ENCODE measurements at places on chromosomes 7 and 10.

GRCh38 chr7:107315716-107316220 lies 147.0 kb downstream of the HBP1 start:
- no peak for DNase-seq

- DNase-seq = no peak
Observed at GRCh38 chr10:20110125-20111100, 294.2 kb downstream of the PLXDC2 start.

- peak; percentile 82 for DNase-seq
Observed at GRCh38 chr10:26437637-26438461, at the start of gene APBB1IP. APBB1IP (plus strand) TSS chr10:26438341; CDS start chr10:26492327, 53,986 bp downstream.

GRCh38 chr10:113161066-113161465 lies 211.0 kb downstream of the TCF7L2 start:
- no peak for DNase-seq

DNA sequence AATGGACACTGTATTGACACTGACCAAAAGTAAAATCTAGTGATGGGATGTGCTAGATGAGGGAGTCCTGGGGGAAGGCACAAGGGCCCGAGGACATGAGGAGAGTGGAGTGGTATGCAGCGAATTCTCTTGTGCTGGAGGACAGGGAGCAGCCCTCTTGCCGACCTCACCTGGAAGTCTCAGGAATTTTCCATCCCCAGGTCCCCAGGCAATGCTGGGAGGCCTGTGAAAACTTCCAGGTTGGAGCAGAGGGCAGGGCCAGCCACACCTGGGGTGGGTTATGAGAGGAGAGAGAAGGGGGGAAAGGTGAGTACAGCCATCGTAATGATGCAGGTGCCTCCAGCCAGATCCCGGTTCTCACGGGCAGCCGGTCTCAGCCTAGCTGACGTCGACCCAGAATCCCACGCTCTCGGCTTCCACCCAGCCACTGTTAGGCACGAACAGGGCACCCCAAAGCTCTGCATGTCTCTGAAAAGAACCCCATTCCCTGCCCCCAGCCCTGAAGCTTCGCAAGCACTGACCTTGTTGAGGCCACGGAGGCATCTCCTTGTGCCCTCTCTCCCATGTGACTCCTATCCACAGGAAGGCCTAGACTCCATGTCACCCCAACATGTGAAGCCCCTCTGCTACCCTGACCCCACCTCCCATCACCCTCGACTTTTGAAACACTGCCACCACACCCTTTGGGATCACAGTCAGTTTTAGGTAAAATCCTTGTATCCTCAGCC lies 239.7 kb upstream of the MYO3A start:
- no peak for DNase-seq

- no peak for DNase-seq
Observed at GRCh38 chr7:12056977-12057376, 154.1 kb upstream of the TMEM106B start.

DNA sequence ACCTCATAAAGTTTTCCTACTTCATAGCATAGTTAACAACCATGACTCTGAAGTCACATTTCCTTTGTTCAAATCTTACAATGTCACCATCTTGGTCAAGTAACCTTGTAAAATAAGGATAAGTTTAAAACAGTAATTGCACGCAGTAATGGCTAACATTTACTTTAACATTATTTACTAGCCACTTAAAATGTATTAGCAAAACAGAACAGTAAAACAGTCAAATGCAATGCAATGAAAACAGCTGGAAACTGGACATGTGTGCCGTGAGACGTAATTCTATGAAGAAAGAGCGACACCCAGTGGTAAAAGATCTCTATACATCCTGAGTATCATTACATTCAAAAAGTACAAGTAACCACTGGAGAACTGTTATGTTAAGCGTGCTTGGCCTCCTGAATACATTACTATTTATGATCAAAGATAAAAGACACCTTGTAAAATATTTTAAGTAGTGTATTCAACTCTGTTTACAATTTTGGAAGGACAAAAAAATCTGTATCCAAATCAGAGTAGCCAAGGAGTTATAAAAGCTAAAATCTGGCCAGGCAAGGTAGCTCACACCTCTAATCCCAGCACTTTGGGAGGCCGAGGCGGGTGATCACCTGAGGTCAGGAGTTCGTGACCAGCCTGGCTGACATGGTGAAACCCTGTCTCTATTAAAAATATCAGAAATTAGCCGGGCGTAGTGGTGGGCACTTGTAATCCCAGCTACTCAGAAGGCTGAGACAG lies 27.2 kb downstream of the ATE1 start:
- peak; percentile 48 for DNase-seq

GRCh38 chr7:55491346-55491745 lies 81.0 kb downstream of the VOPP1 start:
- DNase-seq = no peak

DNA sequence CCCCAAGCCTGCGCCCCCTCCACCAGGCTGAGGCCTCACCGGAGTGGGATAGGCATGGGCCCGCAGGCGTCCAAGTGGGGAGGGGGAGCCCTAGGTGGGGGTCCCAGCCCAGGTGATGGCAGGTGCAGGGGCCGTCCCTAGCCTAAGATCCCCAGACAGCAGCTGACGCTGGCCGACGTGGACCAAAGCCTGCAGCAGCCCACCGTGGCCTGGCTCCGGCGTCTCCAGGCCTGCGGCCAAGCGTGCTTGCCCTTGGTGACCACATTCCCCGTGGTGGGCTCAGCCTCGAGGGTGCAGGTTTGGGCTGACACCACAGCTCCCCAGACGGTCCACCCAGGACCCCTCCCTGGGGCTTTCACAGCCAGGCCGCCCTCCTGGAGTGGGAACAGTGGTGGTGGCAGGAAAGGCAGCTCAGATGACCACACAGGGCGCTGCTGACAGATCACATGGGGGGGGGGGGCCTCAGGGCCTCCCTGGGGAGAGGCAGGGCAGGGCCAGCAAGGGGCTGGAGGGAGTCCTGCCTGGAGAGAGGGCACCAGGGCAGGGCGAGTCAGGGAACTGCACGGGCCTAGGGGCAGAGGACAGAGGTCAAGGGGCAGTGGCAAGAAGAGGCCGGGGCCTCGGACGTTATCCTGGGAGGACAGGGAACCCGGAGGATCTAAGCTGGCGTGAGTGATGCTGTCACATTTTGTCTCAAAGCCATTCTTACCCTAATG lies 767 bp upstream of the ADAM8 start:
- DNase-seq = no peak

DNA sequence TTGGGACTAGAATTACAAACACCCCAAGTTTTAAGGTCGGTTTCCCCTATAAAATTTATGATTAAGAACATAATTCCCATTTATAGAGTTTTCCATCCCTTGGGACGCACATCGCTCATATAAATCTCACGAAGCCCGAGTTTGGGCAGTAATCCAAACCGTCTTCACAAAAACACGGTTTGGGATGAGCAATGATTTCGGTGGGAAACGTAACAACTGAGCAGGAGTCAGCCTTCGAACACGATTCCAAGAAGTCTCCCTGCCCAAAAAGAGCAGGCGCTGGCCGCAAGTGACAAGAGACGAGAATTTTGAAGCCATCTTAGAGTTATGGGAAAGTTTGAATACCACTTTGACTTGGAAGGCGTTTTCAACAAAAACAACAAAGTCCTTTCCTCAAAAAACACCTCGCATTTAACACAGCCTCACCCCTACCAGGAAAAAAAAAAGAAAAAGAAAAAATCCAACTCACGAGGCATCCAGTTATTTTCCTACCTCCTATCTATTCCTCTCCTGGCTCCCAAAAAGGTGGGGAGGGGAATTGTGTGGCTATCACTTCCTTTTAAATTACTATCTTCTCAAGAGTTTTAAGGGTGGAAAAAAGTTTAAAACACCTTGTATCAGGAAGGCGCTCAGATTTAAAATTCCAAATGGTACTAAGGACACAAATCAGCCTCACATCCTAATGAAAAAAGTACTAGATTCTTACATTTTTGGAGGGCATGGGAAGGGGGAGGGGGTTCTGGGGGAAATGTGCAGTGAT lies 1.6 kb downstream of the SEPHS1 start:
- peak; percentile 61 for DNase-seq

- DNase-seq = no peak
Observed at GRCh38 chr7:27526611-27527347, 135.9 kb downstream of the HIBADH start.

DNA sequence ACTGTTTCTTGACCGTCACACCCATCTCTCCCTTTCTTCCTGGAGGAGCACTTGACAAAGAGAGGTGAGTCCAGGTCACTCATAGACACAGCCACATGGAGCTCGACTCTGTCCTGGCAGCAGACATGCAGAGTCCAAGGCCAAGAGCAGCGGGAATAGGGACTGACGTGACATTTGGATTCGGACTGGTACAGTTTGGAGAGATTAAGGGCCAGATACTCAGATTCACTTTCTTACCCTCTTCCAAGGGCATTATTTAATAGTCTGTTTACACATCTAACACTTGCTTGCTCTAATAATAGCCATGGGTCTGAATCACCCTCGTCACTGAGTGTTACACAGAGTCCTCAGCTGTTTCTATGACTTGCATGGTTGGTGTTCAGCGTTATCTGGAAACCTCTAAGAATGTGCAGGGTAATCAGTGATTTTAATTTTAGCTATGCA lies 39.2 kb upstream of the OTUD1 start:
- DNase-seq = no peak

GRCh38 chr10:11520892-11521291 lies 90.6 kb downstream of the USP6NL start:
- DNase-seq = no peak

DNA sequence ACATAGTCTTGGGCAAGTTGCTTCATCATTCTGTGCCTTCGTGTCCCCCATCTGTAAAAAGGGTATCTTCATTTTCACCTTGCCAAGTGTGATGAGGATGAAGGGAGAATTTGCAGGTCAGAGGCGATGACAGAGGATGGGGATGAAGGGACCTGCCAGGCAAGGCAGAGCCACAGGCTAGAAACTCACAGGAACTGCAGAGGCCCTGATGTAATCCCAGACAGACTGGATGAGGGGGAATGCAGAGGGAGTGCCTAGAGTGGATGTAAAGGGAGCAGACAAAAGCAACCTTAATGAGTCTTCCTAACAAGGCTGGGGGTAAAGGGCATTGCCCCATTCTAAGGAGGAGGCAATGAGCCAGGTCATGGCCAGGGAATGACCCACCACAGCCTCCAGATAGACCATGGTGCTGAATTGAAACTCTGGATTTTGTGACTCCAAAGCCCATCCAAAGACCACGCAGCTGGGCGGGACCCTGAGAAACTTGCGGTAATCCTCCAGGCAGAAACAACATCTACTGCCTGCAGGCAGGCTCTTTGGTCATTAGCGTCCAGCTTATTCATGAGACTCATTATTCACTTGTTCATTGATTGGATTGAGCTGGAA lies 1.9 kb downstream of the ANTXRL start:
- DNase-seq = no peak

GRCh38 chr10:58892031-58892531 lies 284.4 kb upstream of the PHYHIPL start:
- DNase-seq = no peak

DNA sequence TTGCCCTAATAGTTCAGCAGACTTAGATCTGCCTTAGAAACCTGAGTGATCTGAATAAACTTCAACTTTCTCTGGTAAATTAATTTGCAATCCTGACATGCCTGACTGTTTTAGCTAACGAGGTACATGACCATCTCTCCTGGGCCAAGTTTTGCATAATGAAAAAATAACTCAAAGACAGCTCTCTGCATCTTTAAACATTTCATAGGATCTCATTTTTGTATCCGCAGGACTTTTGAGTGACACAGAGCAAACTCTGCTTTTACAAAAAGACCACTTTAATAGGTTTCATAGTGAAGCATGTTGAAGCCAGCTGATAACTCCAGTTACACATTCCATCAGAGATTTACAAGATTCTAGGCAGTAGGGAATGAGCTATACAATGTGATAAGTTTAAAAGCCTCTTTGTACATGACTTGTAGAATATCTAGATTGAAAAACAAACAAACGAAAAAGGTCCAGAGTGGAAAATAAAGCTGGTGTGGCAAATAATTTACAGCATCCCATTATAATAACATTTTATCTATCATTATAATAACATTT lies 2.1 kb downstream of the PRKG1 start:
- DNase-seq = no peak

DNA sequence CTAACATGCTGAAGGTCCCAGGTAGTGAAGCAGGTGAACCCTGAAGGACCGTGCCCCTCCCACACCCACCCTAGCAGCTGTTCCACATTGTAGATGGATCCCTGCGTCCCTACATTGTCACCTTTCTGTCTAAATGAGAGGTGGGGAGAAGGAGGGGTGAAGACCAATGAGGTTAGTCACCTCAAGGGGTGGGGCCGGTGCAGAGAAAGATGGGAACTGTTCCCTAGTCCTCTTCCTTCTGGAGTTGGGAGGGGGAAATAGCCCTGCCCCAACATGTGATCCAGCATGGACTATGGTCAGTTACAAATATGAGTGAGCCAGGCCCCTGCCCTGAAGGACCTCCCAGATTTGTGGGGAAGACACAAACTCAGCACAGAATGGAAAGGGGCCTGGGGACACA lies 124.5 kb downstream of the LHPP start:
- DNase-seq = no peak

DNA sequence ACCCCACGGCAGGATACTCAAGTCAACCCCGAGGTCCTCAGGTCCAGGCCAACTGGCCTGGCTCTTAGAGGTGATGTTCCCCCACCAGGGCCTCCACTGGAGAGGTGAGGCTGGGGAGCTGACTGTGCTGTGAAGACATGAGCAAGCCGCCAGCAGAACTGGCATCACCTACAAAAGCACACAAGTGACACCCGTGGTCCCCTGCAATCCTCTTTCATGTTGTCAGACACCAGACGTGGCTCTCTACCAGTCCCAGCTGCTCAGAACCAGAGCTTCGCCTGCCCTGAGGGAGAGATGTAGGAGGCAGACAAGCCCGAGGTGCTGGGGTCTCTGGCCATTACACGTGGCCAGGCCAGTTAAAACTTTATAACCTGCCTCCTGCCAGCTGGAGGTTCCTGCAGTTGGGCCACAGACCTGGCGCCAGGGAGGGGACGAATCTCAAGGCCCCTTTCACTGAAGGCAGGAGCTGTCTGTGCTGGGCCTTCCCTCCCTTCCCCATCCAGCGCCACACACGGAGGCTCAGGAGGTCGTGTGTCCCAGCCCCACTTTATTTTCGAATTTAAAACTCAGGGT lies 2.2 kb downstream of the COMTD1 start:
- DNase-seq = no peak

DNA sequence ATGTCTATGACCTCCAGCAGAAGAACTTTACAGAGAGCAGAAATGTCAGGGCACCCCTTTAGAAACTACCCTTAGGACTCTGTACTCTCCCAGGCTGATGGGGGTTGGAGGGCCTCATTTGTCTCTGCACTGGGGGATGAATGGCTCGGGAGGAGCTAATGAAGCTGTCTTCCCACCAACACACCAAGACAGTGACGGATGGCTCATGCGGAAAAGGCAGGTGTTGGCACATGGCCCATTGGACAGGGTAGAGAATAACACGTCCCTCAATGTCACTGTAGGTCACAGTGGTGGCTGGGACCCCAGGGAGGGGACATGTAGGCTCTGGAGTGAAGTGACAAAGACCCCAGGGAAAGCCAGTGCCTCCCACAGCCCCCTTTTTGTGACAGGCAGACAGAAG lies 64.0 kb upstream of the PCBD1 start:
- DNase-seq = no peak

GRCh38 chr10:3785851-3786271 lies 852 bp upstream of the KLF6 start:
- DNase-seq = no peak
